T-helper 2 cell (primary cell): ENCODE measurements at places on chromosomes 3 and 15.
A peak's percentile ranks its signal among the peaks of the same experiment; 100 is the strongest.

- DNase-seq = no peak
Observed at GRCh38 chr3:124260206-124260915, 268.4 kb upstream of the ROPN1 start.

GRCh38 chr3:5205165-5205941 is 17.8 kb downstream of the EDEM1 start:
- DNase-seq = no peak

DNA sequence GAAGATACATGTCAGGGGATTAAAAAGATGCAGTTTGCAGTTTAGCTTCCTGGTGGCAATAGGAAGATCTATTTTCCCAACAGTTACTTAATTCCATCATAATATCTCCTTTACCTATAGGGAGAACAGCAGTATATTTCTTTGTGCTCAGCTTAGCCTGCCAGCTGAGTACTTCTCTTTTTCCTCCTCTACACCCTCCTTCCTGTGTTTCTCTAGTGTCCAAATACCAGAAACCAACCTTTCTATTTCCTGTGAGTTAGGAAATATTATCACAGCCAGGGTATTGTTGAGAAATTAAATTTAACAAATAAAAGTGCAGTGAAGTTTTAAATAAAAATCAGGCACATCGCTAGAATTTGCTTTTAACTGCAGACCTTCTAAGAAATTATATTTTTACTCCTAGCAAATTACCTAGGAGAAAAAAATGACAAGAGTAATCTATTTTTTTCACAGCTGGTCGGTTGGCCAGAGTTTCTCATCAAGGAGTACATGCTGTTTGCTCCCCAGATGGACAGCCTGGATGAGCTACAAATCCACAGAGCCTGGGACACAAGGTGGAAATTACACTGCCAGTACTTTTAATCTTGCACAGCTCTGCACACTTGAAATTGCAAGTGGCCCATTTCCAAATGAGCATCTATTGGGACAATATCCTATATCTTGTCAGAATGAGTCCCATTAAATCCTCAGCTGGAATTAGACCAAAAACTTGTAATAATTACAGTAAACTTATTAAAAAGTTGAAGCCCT is 185.2 kb upstream of the CFAP20DC start:
- DNase-seq = no peak

DNA sequence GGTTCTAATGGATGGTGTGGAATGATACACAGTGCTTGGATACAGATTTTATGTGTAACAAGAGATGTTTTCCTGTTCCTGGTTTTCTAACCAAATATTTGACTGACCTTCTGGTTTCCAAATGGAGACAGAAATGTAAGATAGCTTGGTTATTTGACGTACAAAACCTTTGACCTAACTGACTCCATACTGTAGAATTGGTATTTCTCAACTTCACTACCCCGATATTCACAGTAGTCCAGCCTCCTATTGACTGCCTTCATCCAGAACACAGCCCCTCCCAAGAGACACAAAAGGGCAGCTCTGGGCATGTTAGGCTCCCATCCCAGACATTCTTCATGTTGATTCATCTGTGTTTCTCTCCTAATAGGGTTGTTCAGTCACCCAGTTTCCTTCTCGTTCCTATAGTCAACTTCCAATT is 33.4 kb downstream of the MYO1E start:
- DNase-seq = no peak

DNA sequence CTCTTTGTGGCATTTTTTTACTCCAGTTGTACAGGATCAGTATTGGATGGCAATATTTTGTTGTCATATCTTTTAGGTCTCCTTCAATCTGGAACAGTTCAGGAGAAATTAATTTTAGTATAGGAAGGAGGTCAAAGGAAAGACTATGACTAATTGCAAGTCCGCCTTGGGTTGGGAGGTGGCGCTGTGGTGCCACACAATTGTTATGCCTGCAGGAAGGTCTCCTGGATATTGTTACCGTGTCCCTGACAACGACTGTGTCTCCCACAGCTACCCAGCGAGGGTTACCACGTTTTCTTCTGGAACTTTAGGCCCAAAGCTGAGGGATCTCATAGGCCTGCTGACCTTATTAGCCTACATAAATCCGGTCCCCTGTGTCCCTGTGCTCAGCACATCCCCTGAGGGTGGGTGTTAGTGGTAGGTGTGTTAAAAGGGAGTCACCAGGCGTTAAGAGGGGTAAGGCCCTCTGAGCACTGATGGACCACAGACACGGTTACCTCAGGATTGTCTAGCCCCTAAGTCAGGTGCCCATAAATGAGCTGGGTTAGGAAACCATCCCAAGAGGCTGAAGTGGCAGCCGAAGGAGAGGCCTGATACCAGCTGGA is 31.5 kb downstream of the KCNAB1 start:
- peak; percentile 26 for DNase-seq

- DNase-seq = no peak
Observed at GRCh38 chr3:157201648-157202278, 41.8 kb upstream of the CCNL1 start.

DNA sequence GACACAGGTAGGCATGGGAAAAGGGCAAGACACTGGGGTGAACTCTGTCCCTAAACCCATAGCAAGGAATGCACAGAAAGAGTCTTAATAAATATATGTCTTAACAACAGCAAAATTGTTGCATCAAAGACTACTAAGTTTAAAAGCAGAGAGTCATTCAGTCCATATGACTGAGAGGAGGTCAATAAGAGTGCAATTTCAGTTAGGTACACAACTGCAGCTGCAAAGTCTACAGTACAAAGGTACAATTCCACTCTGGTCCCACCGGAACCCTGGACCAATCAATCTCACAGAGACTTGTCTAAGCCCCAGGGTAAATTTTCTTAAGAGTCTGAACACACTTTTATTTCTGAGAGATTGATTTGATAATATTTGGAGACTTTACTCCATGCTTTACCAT is 6.9 kb downstream of the CP start:
- DNase-seq = no peak

GRCh38 chr3:40267937-40268724 is 41.4 kb upstream of the EIF1B start:
- no peak for DNase-seq

GRCh38 chr15:73284090-73284716 is 84.6 kb downstream of the HCN4 start:
- DNase-seq = no peak

DNA sequence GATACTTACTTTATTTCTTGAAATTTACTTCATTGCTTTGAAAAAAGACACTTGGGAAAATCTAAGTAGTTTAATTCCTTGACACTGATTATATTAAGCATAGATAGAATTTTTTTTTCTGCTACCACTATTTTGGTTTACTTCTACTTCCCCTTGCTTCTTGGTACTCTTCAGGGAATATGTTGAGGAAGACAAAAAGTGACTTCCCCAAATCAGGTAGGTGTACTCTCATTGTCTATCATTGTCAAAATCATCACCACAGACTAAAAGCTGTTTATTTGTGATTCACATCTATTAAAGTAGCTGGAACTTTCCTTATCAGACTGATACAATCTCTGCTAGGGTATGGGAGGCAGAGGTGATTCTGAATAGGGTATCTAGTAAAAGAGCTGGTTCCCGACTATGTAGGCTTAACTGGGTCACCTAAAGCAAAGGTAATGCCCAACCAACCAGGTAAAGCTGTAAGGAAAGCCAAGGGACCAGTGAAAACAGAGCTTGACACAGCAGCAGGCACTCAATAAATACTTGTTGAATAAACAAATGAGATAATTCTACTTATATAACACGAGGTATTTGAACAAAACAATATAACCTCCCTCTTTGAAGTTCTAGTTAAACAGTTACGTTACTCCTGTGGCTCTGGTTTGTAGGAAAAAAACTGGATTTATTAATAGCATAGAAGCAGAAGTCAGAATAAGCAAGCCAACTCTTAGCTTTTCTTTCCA is 346.9 kb downstream of the PLCL2 start:
- no peak for DNase-seq

DNA sequence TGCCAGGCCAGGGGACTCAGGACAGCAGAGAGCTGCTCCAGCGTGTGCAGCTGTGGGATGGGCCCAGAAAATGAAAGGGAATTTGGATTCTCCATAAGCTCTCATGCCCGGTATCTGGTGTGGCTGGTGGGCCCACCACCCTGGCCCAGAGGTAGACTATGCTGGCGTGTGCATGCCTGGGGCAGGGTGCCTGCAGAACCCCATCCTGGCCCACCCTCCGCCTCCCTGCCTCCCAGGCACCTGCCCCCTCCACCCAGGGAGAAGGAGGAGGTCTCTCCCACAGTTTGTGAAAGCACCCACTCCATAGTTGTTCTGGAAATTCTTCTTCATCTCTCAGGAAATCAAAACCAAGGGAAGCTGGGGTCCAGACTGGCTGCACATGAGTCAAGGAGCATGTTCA is 112.9 kb downstream of the ADCY5 start:
- DNase-seq = no peak

- no peak for DNase-seq
Observed at GRCh38 chr15:38896647-38897046, 332.0 kb upstream of the RASGRP1 start.

DNA sequence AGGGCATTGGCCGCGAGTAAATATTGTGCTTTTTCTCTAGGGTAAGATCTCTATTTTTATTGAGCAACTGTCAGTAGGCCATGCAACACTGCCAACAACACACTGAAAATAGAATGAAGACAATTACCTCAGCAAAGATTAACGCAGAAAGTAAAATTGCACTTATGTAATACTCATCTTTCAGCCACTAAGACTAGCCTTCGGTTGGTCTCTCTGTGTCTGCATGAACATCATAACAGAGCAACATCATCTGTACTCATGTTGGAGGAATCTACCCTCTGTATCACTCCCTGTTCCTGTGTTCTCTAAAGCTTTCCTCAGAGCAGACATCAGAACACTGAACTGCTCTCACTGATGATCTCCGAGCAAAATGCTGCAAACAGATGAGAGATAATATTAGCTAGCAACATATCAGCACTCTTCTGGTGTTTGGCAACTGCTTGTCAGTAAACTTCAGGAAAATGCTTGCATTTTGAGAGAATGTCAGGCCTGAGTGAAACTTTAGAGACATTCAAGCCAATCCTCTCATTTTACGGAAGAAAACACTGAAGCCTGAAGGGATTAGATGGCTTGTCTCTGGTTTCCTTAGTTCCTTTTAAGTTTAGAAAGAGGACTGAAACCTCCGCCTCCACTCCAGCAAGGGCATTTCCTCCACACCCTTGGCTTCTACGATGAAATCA is 8.4 kb upstream of the LRRC3B start:
- DNase-seq = no peak

GRCh38 chr3:142447301-142447851 is 461 bp downstream of the XRN1 start:
- DNase-seq = peak; percentile 4

- DNase-seq = no peak
Observed at GRCh38 chr3:160810362-160811236, 54.6 kb downstream of the PPM1L start.

GRCh38 chr3:72411126-72411525 is 437.1 kb downstream of the SHQ1 start:
- DNase-seq = no peak

GRCh38 chr15:83850501-83851245 is 196.8 kb downstream of the ADAMTSL3 start:
- DNase-seq = no peak

GRCh38 chr3:189233225-189233858 is 61.6 kb downstream of the TPRG1 start:
- no peak for DNase-seq

GRCh38 chr15:63473007-63473748 is 31.2 kb upstream of the USP3 start:
- no peak for DNase-seq

DNA sequence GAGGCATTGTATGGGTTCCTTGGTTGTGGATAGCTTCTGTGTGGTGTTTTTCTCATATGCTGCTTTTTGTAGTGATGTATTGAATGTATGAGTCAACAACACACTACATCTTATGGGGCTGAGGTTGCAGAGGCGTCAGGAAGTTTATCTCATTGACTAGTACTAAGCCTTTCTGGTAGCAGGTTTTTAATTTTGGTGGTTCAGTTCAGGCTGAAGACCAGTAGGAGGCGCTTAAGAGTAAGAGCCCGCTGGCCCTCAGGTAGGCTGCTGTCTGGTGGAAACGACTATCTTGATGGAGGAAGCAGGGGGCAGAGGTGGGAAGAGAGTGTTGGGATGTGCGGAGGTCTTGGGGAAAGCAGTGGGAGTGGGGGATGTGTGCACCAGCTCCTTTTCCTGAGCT is 62.4 kb downstream of the RTP4 start:
- no peak for DNase-seq

GRCh38 chr15:43105778-43106485 is at the start of gene UBR1:
UBR1 (minus strand) TSS chr15:43106038; CDS start chr15:43106022, 16 bp downstream.
- peak; percentile 70 for DNase-seq

GRCh38 chr3:122415104-122415744 is 638 bp downstream of the WDR5B start:
- no peak for DNase-seq

DNA sequence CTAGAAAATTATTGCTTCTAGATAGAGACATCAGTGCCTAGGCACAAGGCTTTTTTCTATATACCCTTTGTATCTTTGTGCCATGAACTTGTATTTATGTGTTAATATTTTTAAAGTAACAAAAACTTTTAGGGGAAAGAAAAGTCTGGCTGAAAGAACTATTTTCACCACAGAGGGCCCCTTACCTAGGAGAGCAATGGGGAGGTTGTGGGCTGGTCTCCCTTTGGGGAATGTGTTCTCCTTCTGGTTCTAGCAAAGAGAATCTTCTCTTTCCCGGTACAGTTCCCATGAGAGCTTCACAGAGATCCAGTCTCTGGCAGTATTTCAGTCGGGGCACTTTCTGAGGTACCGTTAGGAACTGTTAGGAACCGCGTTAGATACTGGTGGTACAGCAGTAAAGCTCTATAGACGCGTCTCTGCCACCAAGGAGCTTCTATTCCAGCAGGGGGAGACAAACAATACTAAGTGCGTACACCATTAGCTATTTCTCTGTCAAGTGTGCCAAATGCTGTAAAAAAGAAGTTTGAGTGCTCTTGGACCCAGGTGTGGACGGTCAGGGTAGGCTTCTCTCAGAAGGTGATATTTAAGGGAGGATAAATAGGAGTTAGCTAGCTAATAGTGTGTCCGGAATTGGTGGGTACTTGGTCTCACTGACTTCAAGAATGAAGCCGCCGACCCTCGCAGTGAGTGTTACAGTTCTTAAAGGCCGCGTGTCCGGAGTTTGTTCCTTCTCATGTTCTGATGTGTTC is 4.6 kb upstream of the EPB42 start:
- DNase-seq = peak; percentile 24

DNA sequence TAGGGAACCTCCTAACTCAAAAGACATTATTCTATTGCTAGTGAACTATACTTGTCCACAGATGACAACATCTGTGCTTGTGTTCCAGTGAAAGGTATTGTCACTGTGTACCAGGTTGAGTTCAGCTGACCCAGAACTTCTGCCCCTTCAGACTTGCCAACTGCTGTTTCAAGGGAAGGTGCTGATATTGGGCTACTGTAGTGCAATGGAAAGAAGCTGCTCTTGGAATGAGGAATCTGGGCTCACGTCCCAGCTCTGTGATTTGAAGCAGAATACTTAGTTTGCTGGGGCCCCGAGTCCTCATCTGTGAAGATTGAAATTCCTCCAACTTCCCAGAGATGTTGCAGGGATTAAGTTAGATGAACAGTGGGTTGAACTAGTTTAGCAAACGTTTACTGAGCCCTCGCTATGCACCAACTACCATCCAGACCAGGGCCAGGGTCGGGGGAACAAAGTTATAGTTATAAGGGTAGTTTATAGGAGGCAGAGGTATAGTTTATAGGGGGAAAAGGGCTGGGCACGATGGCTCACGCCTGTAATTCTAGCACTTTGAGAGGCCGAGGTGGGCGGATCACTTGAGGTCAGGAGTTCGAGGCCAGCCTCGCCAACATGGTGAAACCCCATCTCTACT is 15.9 kb upstream of the UMPS start:
- no peak for DNase-seq
